Bone marrow (tissue), 2 donors: ENCODE measurements at places on chromosomes 3 and 15.

- DNase-seq = no peak
These were observed 29.3 kb upstream of the DCP1A start for GRCh38 chr3:53376679-53377078.

GRCh38 chr15:68719672-68720071 lies 101.0 kb downstream of the ANP32A start:
- DNase-seq = no peak

GRCh38 chr15:82551646-82552247 lies 11.5 kb upstream of the RPS17 start:
- no peak for DNase-seq

GRCh38 chr3:101835676-101836075 lies 13.6 kb upstream of the NFKBIZ start:
- DNase-seq = no peak
